Mesothelial cell of epicardium (in vitro differentiated cells): ENCODE measurements at places on chromosomes 6 and 20.

DNA sequence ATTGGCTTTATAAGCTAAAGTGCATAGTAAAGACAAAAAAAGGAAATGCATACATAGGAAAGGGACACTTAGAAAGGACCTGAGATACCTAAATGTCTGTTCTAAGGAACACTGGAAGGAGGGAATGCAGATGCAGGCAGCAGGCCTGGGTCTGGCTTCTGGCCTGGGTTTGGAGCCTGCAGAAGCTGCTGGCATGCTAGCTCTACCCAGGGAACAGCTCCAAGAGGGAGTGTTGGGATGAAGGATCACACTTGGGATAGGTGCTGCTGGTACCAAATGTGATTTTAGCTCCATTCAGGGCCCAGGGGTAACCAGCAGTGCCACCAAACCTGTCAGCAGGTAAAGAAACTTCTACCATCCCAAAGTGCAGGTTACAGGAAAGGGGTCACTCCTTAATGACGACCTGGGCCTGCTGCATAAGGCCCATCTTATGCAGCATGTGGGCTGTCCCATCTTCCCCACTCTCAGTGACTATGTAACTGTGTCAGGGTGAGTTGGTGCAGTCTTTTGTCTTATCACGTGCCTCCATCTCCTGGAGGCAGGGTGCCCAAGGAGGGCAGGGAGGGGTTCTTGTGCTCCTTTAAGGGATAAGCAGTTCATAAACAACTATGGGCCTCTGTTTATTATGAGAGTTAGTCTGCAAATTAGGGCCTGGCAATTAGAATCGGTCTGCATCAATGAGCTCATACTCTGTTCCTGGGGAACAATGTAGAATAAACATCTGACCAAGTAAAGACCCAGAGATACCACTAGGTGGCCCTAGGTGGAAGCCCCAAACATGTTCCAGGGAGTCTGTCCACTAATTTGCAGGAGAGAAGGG is 26.9 kb downstream of the DDX27 start:
- no peak for DNase-seq
- H3K36me3 ChIP-seq, result peaks cover 30% of the 10 kb centered on the region
- peak overlapping the region; percentile 27 for H3K27ac ChIP-seq
- no peaks in the 10 kb centered on the region for H3K27me3 ChIP-seq

- peaks cover 2% of the 10 kb centered on the region for H3K4me1 ChIP-seq
- no peaks in the 10 kb centered on the region for H3K36me3 ChIP-seq
- no peak overlapping the region for H3K4me3 ChIP-seq
- no peak for DNase-seq
- no peak overlapping the region for H3K27ac ChIP-seq
Measured at GRCh38 chr6:98384801-98385200, 449.6 kb upstream of the POU3F2 start.

DNA sequence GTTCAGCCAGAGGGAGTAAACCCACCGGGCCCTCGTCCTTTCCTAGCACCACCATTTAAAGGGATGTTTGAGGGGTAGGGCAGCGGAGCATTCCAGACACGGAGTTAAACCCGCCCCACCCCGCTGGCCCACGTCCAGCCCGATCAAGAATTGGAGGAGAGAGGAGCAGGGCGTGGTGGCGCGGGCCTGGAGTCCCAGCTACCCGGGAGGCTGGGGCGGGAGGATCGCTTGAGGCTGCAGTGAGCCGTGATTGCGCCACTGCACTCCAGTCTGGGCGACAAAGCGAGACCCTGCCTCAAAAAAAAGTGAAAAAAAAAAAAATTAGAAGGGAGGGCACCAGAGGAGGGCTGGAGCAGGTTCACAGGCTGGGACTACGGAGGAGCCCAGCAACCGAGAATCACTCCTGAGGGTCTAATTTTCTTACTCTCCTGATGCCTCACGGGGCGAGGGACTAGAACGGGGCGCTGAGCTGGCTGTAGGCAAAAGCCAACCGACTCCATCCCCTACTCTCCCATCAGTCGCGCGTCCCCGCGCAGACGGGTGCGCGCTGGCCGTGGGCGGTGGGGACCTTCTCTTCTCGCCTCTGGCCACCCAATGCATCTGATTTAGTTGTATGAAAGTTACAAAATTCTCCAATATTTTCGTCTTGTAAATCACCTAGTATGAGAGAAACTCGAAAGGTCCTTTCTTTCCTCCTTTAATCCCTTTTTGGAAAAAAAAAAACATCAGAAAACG is 6.1 kb upstream of the HSPA1B start:
- peak overlapping the region; percentile 96 for H3K27ac ChIP-seq
- H3K4me3 ChIP-seq, result peak overlapping the region; percentile 78
- DNase-seq, result no peak
- H3K36me3 ChIP-seq, result peaks cover 10% of the 10 kb centered on the region
- H3K27me3 ChIP-seq, result no peaks in the 10 kb centered on the region
- peaks cover 61% of the 10 kb centered on the region for H3K4me1 ChIP-seq

DNA sequence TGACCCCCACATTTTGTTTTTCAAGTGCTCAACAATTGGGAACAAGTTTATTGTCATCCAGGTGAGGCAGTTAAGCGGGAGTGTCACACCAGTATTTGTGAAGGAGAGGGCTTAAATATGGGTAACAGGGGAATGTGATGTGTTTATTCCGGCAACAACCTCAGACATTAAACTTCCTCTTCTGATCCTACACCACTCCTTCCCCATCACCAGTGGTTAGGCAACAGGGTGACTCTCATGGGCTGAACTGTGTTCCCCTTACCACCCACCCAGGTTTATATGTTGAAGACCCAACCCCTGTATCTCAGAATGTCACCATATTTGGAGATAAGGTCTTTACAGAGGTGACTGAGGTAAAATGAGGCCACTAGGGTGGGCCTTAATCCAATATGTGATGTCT is 52.1 kb upstream of the RNF182 start:
- H3K4me3 ChIP-seq, result peak overlapping the region; percentile 75
- DNase-seq, result no peak
- H3K27ac ChIP-seq, result peak overlapping the region; percentile 53
- peaks cover 2% of the 10 kb centered on the region for H3K27me3 ChIP-seq
- no peaks in the 10 kb centered on the region for H3K36me3 ChIP-seq

DNA sequence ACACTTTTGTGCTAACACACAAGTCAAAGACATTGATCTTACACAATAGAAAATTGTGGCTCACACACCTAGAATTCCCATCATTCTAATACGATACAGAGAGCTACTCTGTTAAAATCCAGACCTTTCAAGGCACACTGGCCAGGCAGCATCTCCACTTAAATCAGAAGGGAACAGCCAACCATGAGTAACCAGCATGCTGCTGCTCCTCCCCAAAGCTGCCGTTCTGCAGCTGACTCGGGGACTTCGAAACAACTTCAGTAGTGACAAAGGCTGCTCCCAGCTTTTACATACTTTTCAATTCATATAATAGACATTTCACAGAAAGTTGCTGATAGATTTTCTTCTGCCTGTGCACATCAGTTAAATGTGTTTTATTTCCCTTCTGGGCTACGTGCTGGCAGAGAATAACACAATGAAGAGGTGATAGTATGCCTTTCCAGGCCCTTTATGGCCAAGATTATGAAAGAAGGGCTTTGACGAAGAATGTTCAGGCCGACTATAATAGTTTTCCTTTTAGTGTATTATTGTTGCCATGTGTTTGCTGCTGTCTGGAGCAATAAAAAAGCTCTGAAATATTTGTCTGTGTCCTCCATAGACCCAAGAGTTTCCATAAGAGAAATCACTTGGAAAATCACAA is 159.0 kb downstream of the GMDS start:
- no peaks in the 10 kb centered on the region for H3K36me3 ChIP-seq
- H3K27ac ChIP-seq, result peak overlapping the region; percentile 14
- H3K4me1 ChIP-seq, result peaks cover 5% of the 10 kb centered on the region
- peaks cover 3% of the 10 kb centered on the region for H3K27me3 ChIP-seq
- no peak for DNase-seq

GRCh38 chr6:168152306-168152963 is 73.4 kb upstream of the FRMD1 start:
- peaks cover 62% of the 10 kb centered on the region for H3K4me1 ChIP-seq
- H3K36me3 ChIP-seq, result no peaks in the 10 kb centered on the region
- no peak overlapping the region for H3K4me3 ChIP-seq
- H3K27ac ChIP-seq, result no peak overlapping the region

DNA sequence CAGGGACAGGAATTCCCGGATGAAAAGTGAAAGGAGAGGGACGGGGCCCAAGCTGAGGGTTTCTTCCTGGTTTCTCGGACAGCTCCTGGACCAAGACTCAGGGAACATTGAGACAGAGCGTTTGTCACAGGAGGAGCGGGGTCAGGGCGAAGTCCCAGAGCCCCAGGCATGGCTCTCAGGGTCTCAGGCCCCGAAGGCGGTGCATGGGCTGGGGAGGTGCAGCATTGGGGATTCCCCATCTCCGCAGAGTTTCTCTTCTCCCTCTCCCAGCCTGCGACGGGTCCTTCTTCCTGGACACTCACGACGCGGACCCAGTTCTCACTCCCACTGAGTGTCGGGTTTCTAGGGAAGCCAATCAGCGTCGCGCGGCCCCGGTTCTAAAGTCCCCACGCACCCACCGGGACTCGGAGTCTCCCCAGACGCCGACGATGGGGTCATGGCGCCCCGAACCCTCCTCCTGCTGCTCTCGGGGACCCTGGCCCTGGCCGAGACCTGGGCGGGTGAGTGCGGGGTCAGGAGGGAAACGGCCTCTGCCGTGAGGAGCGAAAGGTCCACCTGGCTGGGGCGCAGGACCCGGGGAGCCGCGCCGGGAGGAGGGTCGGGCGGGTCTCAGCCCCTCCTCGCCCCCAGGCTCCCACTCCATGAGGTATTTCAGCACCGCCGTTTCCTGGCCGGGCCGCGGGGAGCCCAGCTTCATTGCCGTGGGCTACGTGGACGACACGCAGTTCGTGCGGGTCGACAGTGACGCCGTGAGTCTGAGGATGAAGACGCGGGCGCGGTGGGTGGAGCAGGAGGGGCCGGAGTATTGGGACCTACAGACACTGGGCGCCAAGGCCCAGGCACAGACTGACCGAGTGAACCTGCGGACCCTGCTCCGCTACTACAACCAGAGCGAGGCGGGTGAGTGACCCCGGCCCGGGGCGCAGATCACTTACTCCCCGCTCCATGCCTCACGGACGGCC is 54.6 kb upstream of the POLR1H start:
- peak overlapping the region; percentile 66 for H3K4me3 ChIP-seq
- DNase-seq, result no peak
- H3K4me1 ChIP-seq, result peaks cover 18% of the 10 kb centered on the region
- H3K27me3 ChIP-seq, result peaks cover 79% of the 10 kb centered on the region
- H3K27ac ChIP-seq, result no peak overlapping the region

GRCh38 chr6:94269256-94269655 is 849.9 kb upstream of the EPHA7 start:
- H3K4me3 ChIP-seq, result no peak overlapping the region
- no peaks in the 10 kb centered on the region for H3K4me1 ChIP-seq
- no peak overlapping the region for H3K27ac ChIP-seq

- no peak overlapping the region for H3K4me3 ChIP-seq
- no peak for DNase-seq
- no peak overlapping the region for H3K27ac ChIP-seq
- H3K36me3 ChIP-seq, result no peaks in the 10 kb centered on the region
- H3K27me3 ChIP-seq, result no peaks in the 10 kb centered on the region
Measured at GRCh38 chr6:74577619-74578018, 628.2 kb downstream of the COL12A1 start.
